ENCODE measurements at places on chromosomes 12 and 14.
A peak's percentile ranks its signal among the peaks of the same experiment; 100 is the strongest.

DNA sequence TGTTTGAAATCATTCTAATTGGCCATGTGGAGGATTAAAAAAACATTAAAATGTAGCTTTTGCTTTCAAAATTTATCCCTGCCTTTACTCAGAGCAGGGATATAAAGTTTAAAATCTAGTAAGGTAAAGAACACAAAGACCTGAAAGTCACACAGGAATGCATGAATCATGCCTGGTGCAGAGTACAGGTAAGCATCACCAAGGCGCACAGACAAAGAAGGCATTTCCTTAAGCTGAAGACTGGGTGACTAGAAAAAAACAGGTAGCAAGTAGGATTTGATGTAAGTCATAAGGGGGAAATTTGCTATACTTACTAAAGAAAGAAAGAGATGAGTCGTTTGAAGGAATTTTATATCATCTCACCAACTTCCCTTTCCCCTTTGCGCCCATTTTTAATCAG lies 405.6 kb downstream of the GXYLT1 start:
- DNase-seq: no peak

DNA sequence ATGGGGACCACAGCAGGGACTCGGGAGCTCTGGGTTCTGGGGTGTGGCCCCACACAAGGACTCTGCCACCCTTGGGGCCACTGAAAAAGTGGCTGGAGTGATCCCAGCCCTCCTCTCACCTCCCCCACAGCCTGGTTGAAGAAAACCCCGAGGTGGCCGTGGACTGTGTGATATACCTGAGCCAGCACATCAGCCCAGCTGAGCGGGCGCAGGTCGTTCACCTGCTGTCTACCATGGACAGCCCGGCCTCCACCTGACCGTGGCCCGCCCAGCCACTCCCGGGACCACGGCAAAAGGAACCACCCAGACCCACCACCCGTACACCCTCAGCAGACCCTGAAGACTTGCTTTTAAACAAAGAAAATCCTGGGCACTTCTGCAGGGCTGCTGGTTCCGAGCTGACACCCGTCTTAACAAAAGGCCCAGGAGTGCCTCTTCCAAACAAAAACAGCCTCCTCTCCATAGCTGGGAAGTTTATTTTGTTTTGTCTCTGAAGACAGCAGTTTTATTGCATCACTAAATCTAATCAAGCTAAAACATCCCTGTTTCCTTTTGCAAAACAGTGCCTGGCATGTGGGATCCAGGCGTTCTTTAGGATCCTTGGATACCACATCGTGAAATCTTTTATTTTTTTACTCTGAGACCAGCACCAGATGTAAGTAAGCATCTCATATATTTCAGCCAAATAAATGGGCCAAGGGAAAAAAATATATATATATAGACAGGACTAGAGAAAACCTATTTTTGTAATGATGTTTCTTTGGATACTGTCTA lies 42.8 kb downstream of the FOXN4 start:
- DNase-seq: no peak

DNA sequence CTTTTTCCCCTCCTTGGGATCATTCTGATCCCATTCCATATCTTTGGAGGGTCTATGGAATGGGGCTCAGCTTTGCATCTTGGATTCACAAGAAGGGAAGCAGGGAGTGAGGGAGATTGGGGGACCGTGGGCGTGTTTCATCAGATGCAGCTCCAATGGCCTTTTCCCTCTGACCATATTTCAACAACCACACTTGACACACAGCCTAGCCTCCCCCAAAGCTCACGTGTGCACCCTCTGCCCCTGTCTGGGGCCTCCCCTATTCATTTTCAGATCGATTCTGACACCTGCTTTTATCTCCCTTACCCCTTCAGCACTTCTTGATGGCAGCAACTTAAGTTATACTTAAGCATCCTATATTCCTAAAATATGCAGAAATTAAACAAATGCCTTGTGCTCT lies 126.6 kb downstream of the CHST11 start:
- no peak for DNase-seq

- no peak for DNase-seq
Observed at GRCh38 chr12:3493859-3494176, 2.8 kb downstream of the PRMT8 start.

DNA sequence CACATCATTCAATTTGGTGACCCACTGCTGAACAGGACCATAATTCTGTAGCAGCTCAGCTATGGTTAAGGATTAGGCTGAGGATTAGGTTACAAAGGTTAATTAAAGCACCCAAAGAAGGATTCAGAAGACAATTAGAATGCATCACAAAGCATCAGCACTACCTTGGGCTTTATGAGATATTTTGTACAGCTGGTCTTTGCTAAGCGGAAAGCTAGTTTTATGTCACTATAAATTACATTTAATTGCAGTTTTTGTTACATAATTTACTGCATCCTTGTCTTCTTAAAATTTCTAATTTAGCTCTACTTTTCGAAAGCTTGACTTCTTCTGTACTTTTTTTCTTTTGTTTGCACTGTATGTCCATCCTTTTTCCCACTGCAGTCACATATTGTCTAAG lies 711.5 kb downstream of the RPS29 start:
- no peak for DNase-seq

DNA sequence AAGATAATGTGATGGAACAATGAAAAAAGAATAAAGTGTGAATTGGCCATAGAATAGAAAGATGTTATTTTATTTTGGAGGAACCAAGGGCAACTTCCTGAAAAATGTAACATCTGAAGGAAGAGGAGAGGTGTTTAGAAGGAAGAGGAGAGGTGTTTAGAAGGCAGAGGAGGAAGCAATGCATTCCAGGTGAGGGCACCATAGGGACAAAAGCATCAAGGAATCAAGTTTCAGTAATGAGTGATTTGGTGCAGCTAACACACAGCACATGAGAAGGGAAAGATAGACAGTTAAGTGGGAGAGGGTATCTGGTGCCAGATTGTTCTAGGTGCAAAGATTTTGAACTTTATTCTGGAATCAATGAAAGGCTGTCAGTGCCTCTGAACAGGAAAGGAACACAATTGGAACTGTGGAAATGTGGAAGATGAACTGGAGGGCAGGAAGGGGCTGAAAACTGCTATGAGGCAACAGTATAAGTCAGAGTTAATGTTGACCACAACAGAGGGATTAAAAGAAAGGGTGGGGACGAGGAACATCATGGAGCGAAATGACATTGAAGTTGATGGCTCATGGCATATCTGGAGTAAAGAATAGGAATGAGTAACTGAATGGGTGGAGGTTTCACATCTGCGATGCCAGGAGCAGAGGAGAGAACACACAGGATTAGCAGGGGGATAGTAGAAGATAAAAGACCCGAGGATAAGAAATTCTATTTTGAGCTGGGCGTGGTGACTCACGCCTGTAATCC lies 326.6 kb downstream of the LRIG3 start:
- DNase-seq: no peak

DNA sequence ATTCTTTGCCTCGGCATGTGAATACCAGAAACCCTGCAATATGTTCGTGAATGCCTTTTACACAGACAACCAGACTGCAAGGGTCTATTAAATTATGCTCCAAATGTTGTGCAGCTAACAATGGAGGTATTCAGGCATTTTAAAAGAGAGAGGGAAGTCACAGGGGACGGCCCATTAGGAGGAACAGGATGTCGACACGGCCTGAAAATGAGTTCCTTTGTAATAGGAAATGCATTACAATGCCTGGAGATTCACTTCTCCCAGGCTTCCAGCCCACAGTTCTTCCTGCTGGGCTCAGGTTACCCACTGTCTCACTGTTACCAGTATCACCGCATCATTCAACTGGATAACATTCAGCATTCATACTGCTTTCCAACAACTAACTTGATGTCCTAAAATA lies 2.5 kb downstream of the DUSP6 start:
- no peak for DNase-seq

GRCh38 chr14:51823706-51824105 lies 36.7 kb upstream of the GNG2 start:
- DNase-seq: no peak

- peak; percentile 94 for DNase-seq
Observed at GRCh38 chr14:99596772-99597171, 7.2 kb downstream of the CCDC85C start.

DNA sequence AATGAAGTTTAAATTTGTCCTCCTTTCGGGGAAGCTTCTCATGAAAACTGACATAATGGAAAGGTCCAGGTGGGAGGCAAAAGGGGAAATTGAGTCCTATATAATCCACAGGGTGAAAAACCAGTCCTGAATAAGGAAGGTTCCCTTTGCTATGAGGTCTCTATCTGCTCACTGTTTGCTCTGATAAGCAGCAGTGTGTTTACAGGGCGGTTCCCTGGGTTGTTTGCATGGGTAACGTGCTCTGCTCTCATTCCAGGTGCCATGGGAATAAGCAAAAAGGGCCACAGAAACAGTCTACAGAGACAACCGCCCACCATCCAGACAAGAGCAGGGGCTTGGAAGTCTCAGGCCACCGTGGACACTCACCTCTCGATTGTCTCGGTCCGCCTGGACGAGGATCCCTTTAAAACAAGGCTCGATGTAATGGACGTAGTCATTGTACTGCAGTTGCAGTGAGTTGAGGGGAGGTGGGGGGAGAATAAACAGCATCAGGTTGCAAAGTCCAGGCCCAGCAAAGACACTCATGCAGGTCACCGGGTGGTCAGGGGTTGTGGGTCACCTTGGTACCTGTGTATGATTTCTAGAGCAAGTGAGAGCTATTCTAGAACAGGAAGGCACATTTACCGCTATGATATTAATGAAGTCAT lies 32.7 kb downstream of the CACNA2D4 start:
- peak; percentile 9 for DNase-seq

DNA sequence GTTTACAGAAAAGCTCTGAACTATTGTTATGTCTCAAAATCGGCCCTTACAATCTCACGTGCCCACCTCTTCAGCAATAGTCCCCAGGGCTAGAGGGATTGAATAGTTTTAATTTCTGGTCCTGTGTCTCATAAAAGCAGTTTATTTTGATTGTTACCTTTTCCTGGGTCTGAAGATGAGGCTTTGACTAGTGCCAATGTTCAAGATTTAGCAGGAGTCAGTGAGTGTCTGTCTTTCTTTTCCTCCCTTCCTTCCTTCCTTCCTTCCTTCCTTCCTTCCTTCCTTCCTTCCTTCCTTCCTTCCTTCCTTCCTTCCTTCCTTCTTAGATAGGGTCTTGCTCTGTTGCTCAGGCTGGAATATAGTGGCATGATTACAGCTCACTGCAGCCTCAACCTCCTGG lies 24.7 kb upstream of the SOCS2 start:
- DNase-seq: no peak

- DNase-seq: no peak
Observed at GRCh38 chr12:91824991-91825390, 320.7 kb downstream of the BTG1 start.

DNA sequence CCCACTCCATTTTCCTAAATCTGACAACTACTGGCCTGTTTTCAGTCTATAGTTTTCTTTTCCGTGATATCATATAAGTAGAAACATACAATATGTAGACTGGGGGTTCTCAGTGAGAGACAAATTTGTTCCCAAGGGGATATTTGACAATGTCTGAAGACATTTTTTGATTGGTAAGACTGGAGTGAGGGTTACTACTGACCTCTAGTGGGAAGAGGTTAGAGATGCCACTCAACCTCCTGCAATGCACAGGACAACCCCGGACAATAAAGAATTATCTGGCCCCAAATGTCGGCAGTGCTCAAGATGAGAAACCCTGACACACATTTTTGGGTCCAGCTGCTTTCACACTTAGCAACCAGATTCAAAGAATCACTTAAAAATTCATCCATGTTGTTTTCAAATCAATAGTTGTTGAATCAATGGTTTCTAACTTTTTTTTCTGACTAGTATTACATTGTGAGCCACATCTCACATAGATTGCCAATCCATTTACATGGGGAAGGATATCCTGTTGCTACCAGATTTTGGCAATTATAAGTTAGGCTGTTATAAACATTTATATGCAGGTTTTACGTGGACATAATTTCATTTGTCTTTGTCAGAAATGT lies 307.1 kb downstream of the RPL10L start:
- peak; percentile 25 for DNase-seq

DNA sequence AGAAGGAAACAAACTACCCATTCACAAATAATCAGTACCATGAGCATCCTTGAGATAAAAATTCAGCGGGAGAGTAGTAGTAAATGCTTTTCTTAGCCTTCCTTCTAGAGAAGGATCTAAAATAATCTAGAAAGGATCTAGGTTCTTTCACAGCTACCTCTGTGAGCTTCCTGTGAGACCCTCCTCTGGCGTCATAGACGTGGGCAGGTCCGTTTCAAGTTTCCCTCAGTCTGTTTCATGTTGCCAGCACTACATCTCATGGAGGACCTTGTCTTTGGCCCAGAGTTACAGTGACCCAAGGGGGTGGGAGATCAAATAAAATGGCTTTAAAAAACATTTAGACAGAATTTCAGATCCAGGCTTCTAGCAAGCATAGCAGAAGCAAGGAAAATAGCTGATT lies 13.6 kb downstream of the DAAM1 start:
- no peak for DNase-seq

GRCh38 chr14:60095781-60096450 lies 4.2 kb downstream of the PCNX4 start:
- no peak for DNase-seq

DNA sequence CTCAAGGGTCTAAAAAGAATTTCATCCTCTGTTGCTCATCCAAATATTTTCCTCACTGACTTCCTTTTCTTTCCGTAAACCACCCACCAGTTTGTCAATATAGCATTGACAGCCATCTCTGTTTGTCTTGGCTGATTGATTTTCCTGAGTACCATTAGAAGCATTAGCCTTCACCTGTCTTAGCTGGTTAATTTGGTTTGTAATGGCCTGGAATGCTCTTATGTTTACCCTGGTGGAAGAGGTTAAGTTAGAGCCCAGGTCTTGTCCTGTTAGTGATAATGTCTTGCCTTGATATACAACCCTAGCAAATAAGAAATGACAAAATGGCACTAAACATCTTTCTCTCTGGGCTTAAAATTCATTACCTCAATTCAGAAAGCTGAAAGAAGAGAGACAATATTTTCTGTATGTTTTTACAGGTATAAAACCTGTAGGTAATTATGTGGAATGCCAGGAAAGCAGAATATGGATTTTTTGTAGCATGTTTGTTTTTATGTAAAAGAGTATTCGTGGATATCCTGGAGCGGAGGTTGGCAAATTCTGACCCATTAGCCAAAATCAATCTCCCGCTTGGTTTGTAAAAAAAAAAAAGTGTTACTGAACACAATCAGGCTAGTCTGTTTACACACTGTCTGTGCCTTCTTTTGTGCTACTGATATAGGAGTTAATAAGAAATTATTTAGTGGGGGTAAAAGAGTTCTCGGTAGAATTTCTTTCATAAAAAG lies 224.4 kb upstream of the DAAM1 start:
- no peak for DNase-seq

Data from small intestine (tissue), 16 donors.